Effector memory CD8-positive, alpha-beta T cell (primary cell): ENCODE measurements at places on chromosomes 3 and 15.

DNA sequence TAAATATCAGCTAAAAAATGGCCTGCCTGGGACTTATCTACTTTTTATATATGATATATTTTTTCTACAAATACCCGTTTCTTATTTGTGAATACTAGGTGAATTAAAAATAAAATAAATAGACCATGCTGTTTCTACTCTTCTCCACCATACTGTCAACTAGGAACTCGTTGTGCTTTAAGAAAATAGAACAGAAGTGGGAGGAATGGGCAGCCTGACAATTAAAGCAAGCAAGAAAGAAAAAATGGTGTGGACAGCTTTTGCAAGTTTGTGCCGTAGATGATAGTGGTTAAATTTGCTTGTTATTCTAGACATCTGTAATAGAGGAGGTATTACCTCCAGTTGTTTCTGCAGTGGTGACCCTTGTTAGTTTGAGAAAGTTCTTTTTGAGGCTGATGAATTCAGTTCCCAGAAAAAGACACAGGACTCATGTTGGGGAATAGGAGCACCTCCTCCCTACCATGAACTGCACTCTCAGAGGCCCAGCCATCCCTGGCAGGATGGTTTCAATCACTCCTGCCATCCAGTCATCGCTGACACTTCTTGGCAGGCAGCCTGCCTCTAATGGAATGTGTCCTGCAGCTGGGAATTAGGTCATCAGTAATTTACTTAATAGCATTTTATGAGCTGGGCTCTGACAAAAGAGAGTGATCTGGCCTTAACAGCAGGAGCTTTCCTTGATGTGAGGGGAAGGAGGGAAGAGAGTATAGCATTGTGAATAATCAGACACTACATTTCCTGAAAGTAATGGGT lies 105.0 kb upstream of the GAP43 start:
- no peak for DNase-seq

DNA sequence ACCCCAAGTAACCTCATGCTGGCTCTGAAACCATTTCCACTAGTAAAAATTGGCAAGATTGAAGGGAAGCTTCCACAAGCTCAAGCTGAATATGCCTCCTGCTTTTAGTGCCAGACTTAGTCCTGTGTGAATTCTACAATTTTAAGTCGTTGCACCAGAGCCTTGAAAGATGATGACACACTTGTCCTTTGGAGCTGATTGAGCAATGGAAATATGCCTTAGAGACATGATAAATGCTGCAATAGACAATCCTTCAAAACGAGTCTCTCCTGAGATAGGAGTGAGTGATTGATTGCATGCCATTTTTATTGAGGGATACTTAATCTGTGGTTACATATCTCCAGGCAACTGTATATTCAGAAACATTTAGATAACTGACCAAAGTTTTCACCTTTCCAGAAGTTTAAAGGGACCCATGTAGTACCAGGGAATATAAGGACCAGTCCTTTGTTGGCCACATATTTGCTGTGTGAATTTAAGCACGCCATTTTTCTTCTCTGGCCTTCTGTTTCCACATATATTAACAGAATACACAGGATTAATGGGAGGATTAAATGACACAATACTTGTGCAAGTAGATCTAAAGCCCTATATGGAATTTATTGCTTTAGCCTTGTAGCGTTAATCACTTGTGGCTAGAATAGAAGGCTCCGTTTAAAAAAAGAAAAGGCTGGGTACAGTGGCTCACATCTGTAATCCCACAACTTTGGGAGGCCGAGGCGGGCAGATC lies 65.1 kb downstream of the PPARG start:
- no peak for DNase-seq

DNA sequence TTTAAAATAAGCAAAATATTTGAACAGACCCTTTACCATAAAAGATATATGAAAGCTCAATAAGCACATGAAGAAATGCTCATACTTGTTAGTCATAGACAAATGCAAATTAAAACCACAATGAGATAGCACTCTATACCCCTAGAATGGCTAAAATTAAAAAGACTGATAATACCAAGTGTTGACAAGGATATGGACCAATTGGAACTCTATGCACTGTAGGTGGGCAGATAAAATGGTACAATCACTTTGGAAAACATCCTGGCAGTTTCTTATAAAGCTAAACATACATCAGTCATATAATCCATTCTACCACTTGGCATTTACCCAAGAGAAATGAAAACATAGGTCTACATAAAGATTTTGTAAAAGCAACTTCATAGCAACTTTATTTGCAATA lies 293.0 kb upstream of the TLE3 start:
- DNase-seq, result no peak

- DNase-seq, result no peak
These were observed 1.9 kb downstream of the DAG1 start for GRCh38 chr3:49471856-49472495.

DNA sequence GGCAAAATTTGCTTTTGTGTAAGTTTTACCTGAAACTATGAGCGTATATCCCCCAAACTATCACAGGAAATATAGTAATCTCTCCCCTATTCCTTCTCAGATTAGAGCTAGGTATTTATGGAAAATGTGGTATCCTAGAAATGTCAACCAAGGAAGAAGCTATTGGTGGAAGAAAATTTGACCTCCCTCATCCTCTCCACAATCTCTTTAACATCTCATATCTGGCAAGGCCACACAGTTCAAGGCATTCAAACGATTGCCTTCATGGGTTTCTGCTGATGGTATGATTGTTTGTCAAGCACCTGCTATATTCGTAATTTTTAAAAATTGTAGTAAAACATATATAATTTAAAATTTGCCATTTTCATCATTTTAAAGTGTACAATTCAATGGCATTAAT lies 27.5 kb upstream of the DRD3 start:
- no peak for DNase-seq

DNA sequence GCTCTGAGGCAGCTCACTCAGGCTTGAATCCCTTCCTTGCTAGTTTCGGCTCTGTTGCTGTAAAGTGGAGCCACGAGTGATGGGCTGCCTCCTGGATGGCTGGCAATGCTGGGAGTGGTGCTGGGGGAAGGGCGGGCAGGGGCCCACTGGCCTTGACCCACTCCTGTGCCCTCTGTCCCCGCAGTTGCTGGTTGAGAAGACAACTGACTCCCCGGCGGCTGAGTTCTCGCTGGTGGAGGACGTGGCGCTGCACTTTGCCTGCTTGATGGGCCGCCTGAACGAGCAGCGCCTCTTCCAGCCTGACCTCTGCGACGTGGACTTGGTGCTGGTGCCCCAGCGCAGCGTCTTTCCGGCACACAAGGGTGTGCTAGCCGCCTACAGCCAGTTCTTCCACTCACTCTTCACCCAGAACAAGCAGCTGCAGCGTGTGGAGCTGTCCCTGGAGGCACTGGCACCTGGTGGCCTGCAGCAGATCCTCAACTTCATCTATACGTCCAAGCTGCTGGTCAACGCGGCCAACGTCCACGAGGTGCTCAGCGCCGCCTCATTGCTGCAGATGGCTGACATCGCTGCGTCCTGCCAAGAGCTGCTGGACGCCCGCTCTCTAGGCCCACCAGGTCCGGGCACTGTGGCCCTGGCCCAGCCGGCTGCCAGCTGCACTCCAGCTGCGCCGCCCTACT lies 4.7 kb downstream of the ZBTB47 start:
- DNase-seq, result no peak

GRCh38 chr15:71800835-71801745 lies 9.3 kb upstream of the NR2E3 start:
- DNase-seq, result no peak

- DNase-seq, result no peak
These were observed 32.0 kb upstream of the CASR start for GRCh38 chr3:122151480-122151879.

DNA sequence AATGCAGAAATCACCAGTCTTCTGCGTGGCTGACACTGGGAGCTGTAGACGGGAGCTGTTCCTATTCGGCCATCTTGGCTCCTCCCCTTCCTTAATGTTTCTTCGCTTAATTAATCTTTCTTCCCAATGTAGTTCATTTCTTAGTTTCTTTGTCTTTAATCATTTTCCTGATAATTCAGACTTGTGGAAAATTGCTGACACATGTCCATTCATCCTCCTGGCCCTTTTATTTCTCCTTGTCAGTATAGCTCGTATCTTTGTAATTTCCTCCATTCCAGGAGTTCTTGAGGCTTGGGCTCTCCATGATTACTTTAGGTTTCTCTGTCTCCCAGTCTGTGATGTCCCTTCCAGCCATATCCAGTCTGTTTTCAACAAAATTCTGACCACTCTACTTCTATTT lies 98.7 kb downstream of the UBE2E2 start:
- DNase-seq, result no peak

- no peak for DNase-seq
These were observed 75.8 kb upstream of the ACAN start for GRCh38 chr15:88727439-88727838.

- no peak for DNase-seq
These were observed 28.3 kb downstream of the IGF2BP2 start for GRCh38 chr3:185796431-185797107.

GRCh38 chr3:14228681-14229470 lies 50.3 kb downstream of the LSM3 start:
- no peak for DNase-seq

DNA sequence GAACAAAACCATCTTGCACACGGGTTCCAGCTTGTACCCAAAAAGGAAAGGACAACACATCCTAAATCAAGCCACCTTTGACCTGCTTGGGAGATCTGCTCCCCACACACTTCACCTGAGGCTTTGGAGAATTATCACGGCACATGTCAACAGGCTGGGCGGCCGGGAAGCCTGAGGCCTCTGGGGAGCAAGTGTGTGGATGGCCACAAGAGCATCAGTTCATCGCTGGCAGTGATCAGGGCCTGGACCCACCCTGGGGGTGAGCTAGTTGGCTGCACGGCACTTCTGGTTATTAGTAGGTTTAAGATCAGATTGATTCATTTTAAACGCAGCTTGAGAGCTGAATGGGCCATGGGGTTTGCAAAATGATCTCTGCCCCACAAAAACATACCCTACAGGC lies 108.5 kb downstream of the CHSY1 start:
- DNase-seq, result no peak

- DNase-seq, result no peak
These were observed 101.2 kb downstream of the TCF12 start for GRCh38 chr15:57019496-57020160.

DNA sequence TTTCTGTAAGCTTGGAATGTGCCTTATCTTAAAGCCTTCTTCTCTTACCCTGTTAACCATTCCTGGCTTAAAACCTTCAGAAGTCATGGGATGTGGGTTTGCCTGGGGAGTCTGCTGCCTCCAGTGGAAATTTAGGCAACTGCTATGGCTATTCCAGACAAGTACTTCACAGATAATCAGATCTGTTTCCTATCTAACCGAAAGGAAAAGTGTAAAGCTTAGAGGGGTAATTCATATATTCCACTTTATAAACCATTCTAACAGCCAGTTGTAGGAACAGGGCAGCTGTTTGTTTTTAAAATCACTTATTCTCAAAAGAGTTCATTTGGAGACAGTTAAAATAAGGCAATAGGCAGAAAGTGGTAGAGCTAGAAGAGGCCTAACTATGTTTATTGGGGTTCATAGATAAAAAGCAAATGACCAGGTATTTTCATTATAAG lies 219.9 kb downstream of the TCF12 start:
- no peak for DNase-seq

GRCh38 chr3:29281094-29281343 lies 148 bp downstream of the RBMS3 start:
- DNase-seq, result no peak

GRCh38 chr3:89038869-89039268 lies 68.6 kb upstream of the EPHA3 start:
- no peak for DNase-seq

GRCh38 chr15:84727429-84727828 lies 11.5 kb upstream of the SEC11A start:
- no peak for DNase-seq

- DNase-seq, result no peak
These were observed 776.3 kb downstream of the TUSC7 start for GRCh38 chr3:117485841-117486240.

GRCh38 chr3:29497282-29497681 lies 216.4 kb downstream of the RBMS3 start:
- no peak for DNase-seq

- DNase-seq, result peak; percentile 45
These were observed 28.8 kb downstream of the LYSMD4 start for GRCh38 chr15:99704444-99704838.

DNA sequence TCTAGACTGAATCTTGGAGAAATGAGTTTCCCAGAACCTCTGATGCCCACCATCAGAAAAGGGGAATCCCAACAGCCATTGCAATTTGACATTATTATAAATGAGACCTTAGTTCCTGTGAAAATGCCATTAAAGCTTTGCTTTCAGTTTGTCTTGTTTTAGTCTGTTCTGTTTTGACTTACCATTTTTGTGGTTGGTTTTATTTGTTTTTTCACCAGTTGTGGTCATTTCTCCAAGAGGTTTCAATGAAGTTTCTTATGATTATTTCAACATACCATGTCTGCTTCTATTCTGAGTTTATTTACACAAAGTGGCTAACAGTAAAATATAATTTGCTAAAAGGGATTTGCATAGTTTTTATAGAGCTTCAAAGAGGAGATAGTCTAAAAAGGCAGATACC lies 175.0 kb upstream of the MCTP2 start:
- DNase-seq, result no peak

DNA sequence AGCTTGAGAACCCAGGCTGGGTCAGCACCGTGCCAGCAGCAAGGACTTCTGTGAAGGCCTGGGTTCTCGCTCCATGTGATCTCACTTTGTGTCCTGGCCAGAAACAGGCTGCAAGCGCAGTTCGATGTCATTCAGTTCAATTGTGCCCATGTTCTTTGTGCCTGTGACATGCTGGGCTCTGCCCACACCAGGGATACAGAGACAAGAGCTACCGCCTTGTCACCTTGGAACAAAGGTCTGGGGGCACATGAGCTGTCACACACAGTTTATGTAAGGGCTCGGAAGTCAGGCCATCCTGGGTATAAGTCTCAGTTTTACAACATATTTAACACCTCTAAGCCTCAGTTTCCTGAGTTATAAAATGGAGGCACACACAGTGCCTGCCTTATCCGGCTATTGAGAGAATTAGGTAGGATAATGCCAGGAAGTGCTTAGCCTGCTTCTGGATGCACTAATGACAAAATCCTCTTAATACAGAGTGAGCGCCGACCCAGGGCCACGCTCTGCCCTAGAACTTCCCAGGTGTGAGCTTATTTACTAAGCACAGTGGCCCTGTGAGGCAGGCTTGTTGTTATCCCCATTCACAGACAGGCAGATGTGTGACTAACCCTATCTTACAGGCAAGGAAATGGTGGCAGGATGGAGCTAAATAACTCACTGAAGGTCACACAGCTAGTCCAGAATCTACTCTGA lies 50.4 kb upstream of the LIMD1 start:
- no peak for DNase-seq

DNA sequence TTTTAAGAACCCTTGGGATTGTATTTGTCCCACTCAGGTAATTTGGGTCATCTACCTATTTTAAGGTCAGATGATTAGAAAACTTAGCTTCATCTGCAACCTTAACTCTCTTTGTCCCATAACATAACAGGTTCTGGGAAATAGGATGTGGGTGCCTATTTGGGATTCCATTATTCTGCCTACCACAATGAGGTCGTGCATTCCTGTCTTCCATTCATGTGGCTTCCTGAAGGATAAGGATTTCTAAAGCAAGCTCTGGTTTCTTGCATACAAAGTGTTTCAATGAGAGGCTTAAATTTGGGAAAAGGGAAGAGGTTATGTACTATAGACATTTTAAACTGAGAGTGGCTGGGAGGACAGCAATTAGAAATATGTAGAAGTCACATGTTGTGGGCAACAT lies 190.3 kb downstream of the MCTP2 start:
- no peak for DNase-seq

GRCh38 chr3:101976473-101976872 lies 127.2 kb downstream of the NFKBIZ start:
- no peak for DNase-seq

GRCh38 chr15:92625251-92625980 lies 30.2 kb downstream of the FAM174B start:
- DNase-seq, result no peak
